ENCODE measurements at places on chromosomes 12 and 14.
A peak's percentile ranks its signal among the peaks of the same experiment; 100 is the strongest.

- no peak for DNase-seq
These were observed 54.2 kb downstream of the TGFB3 start for GRCh38 chr14:75927564-75928087.

- no peak for DNase-seq
These were observed 67.3 kb downstream of the PRIMA1 start for GRCh38 chr14:93720981-93721483.

GRCh38 chr12:107605293-107605692, 80.3 kb upstream of the PWP1 start:
- DNase-seq, result no peak

DNA sequence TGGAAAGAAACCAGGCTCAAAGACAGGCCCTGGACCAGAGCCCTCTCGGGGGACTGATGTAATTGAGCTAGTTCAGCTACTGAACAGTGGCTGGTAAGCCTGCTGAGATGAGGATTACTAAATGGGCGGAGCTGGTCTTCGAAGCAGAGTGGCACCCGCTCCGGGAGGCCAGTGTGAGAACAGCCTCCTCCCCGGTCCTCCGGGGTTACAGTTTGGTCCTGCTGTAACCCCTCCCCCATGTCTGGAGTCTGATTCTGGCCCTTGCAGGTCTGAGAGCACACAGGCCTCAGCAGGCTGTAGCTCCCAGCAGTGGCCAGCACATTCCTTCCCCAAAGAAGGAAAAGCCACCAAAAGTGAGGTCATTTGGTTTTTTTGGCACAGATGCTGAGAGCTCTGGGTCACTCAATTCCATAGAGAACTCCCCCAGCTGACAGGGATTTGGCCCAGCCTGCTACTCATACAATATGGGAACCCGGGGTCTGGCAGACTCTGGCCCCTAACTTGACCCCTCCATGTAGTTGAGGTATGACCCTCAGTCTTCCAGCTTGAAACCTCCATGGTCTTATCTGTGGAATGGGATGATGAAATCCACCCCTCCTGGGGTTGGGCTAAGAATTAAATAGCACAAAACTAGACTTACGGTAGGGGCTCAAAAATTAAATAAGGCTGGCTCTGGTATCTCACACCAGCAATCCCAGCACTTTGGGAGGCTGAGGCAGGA, 39.0 kb downstream of the ACTN1 start:
- DNase-seq, result no peak

DNA sequence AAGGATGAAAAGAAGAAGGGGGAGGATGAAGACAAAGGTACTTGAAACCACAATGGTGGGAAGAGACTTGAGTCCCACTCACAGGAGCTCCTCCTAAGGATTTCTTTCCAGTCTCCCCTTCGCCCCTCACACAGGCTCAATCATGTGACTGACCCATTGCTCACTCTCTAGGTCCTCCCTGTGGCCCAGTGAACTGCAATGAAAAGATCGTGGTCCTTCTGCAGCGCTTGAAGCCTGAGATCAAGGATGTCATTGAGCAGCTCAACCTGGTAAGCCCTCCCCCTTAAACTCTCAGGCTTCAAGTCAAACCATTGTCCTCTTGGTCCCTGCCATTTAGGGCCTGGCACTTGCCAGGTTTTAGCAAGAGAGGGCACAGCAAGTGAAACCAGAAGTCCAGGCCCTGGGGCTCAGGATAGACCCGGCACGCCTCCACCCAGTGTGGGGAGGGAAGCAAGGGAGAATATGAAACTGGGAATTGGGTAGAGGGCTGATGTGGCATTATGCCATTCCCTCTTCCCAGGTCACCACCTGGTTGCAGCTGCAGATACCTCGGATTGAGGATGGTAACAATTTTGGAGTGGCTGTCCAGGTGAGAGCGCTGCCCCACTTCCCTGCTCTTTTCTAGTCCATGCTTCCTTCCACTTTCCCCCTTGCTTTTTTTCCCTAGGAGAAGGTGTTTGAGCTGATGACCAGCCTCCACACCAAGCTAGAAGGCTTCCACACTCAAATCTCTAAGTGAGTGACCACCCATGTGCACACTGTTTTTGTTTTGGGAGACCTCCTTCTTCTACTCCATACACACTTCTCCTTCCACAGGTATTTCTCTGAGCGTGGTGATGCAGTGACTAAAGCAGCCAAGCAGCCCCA, 1.8 kb downstream of the PSME1 start:
- DNase-seq, result no peak

- DNase-seq, result no peak
These were observed 38.5 kb upstream of the SFSWAP start for GRCh38 chr12:131672311-131672940.

DNA sequence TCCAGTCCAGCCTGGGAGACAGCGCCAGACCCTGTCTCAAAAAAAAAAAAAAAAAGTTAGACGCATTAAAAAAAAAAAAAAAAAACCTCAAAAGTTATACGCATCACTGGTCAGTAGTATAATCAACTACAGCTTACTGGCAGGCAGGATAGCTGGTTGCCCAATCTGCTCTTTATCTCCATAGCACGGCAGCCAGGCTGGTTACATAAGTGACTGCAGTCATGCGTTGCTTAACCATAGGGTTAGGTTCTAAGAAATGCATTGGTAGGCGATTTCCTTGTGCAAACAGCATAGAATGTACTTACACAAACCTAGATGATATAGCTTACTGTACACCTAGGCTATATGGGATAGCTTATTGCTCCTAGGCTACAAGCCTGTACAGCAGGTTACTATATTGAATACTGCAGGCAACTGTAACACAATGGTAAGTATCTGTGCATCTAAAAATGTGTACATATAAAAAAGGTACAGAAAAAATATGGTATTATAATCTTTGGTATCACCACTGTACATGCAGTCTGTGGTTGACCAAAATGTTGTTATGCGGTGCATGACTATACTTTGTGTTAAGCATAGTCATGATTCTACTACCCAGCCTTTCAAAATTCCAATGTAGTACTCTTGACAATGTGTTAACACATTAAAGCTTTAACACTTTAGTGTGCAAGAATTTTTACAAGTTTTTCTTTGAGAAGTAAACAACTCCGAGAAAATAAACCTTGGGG, 8.1 kb downstream of the L2HGDH start:
- no peak for DNase-seq

GRCh38 chr14:50045039-50045711, 71.2 kb downstream of the VCPKMT start:
- DNase-seq, result no peak

GRCh38 chr14:57865066-57865402, 858 bp downstream of the SLC35F4 start:
- no peak for DNase-seq

- no peak for DNase-seq
These were observed 12.3 kb downstream of the DENND5B start for GRCh38 chr12:31578632-31579031.

DNA sequence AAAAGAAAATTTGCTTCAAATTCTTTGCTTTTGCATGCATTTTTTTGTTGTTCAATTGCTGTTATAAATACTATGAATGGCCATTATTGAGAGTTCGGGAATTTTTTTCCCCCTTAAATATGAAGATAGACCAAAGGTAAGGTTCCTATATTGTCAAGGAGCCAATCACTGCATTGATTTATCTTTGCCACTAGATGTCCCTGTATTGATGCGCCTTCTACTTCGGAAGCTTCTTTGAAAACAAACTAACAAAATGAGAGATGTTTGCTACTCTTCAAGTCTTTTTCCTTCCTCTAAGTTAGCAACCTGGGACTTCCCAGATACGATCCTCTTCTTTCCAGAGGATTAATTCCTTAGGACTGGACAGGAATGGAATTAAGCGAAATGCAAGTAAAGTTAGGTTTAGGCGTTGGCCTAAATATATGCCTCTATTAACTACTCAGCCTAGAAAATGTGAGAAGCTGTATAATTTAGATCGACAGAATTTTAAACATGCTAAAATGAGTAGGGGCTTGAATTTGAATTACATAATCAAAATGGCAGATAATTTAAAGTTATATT, 318.1 kb downstream of the AEBP2 start:
- no peak for DNase-seq

DNA sequence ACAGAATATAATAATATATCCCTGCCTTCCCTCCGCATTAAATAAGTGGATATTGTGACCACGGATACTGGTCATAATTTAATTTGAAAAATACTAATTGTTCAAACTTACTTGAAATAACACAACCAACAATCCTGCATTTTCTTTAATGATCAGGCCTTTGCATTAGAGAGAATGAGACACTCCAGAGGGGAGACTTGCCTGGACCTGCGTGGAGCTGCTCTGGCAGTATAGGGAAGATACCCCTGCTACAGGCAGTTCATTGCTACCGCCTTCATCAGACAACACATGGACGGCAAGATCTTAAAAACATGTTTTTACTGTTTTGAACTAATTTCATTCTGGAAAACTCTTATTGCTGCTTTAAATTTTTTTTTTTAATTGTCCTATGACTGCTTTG, 211.0 kb upstream of the FAR2 start:
- no peak for DNase-seq

- no peak for DNase-seq
These were observed 229.2 kb upstream of the TMTC1 start for GRCh38 chr12:30012816-30013450.

GRCh38 chr14:32427726-32428528, 98.8 kb downstream of the AKAP6 start:
- DNase-seq, result no peak

- no peak for DNase-seq
These were observed 9.9 kb upstream of the FICD start for GRCh38 chr12:108505129-108505528.

- no peak for DNase-seq
These were observed 183.7 kb downstream of the TMTC3 start for GRCh38 chr12:88325816-88326189.

DNA sequence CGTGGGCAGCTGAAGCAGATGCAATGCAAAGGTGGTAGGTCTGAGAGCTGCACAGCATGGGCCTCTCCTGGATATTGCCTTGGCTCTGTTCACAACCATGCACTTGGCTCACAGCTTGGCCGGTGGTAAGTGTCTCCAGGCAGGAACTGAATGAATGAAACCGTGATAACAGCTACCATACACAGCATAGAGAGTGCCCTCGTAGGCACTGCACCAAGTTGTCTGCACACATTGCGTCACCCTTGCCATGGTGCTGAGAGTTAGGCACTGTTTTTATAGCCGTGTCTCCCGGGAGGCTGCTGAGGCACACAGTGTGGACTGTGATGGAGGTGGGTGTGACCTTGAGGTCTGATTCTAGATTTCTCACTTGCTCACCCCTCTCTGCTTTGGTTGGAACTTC, 157.6 kb upstream of the VASH1 start:
- no peak for DNase-seq

DNA sequence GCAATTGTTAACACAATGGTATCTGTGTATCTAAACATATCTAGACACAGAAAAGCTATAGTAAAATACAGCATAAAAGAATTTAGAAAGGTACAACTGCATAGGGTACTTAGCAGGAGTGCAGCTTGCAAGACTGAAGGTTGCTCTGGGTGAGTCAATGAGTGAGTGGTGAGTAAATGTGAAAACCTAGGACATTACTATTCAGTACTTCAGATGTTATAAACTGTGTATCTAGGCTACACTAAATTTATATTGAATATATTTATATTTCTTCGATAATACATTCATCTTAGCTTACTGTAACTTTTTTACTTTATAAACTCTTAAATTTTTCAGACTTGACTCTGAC, 409.0 kb upstream of the DCN start:
- DNase-seq, result no peak

GRCh38 chr14:56744016-56744415, 66.3 kb downstream of the OTX2 start:
- DNase-seq, result no peak

DNA sequence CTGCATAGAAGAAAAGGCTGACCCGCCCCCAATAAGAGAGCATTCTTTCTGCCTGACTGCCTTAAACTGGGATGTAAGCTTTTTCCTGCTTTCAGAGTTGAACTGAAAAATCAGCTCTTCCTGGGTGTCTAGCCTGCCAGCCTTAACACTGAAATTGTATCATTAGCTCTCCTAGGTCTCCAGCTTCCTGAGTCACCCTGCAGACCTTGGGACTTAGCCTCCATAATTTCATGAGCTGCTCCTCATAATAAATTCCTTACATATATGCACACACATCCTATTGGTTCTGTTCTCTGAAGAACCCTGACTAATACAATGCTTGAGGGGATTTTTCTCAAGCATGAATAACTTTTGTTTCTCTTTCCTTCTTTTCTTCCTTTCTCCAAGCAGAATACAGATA, 76.4 kb upstream of the FAR2 start:
- DNase-seq, result no peak

DNA sequence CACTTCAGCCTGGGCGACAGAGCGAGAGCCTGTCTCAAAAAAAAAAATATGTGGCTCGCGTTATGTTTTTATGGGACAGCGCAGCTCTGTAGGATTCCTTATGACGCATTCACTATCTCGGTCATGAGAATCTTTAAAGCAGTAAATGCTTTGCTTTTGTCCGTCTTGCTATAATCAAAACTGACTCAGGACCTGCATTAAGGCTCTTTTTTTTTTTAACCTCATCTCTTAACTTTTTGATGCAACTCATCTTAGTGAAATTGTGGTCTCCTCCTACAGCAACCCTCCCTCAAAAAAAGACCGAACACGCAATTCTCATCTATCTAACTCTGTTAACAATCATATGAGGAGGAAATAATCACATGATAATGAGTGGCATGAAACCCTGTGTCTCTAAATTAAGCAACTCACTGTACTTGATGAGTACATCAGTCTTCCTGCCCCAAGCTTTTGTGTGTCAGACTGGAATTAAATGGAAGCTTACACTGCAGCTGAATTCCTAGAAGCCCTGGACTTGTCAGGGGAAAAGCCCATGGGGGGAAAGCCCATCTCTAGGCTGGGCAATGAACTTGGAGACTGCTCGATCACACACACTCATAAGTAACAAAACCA, 4.3 kb downstream of the P2RX4 start:
- DNase-seq, result no peak

- DNase-seq, result no peak
These were observed 24.5 kb upstream of the OVCH1 start for GRCh38 chr12:29521951-29522350.

DNA sequence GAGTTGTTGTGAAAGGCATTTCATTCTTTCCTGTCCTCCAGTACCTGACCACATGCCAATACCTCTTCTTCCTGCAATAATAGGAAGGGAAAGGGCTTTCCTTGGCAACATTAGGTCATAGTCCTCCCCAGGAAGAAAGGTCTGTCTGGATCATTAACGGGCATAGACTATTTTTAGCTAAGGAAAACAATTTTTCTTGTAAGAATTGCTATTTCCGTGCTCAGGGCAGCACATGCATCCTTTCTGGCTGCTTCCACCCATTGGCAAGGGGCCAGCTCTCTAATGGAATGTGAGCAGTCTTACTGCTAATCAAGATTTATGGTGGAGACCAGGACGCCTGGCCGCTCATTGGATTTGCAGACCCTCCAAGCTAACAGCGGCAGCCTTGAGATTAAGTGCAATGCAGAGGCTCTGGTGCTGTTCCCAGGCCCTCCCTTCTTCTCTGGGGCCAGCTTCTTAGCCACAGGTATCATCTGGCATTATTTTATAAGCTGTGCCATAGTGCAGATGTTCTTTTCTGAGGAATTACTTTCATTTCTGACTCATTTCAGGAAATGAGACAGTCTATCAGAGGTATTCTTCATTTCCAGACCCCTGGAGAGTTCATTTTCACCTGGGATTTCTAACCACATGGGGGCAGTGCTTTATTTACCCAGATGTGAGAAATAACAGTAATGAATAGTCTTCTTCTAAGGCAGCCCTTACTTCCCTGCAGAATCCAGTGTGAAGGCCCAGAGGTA, 52.9 kb downstream of the ANO6 start:
- peak; percentile 85 for DNase-seq
